A549 treated with AZD2906 at 1 μM for 4 hours (cell line): ENCODE measurements at places on chromosomes 4 and X. TPM values are rescaled to one million over a fixed set of nuclear protein-coding genes. Genes with fewer than 3 reads are reported as not detected.

PHOX2B gene
- total RNA-seq: 0.02 to 0.03 TPM in 2 of 5 replicates, not detected in the others

PHEX gene
- 0.28 to 0.43 TPM (median 0.33 TPM) in 5 replicates for total RNA-seq

BMP3 gene
- not detected in 5 replicates for total RNA-seq

DNAAF6 gene
- total RNA-seq: 0.06 TPM in 1 of 5 replicates, not detected in the others

NUDT11 gene
- total RNA-seq: 2.7 to 3.6 TPM (median 2.8 TPM) in 5 replicates

WDFY3 gene
- 5.7 to 8.7 TPM (median 7.1 TPM) in 5 replicates for total RNA-seq

FGB gene
- total RNA-seq: 16.1 to 21.4 TPM (median 17.1 TPM) in 5 replicates
